NCI-H510A treated with DMSO at 0.1 percent for 48 hours (cell line): ENCODE measurements at places on chromosomes 12 and 14.
A peak's percentile ranks its signal among the peaks of the same experiment; 100 is the strongest.

GRCh38 chr12:24943947-24944600 is 4.8 kb downstream of the BCAT1 start:
- DNase-seq = no peak

DNA sequence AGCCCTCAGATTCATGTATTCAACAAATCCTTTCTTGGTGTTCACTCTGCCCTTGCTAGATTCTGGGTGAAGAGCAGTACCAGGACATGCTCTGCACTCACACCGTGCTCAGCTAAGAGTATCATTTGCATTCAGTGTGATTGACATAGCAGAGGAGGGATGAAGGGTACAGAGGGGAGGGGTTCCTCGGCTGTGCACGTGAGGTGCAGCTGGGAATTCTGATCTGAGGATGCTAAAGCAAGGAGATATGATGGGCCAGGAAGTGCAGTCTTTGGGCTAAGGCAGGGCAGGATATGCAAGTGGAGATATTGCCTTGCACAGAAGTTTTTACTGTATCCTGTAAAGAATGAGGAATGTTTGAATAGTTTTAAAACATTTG is 108.6 kb downstream of the FGD4 start:
- no peak for DNase-seq

GRCh38 chr12:22974865-22975264 is 349.9 kb downstream of the ETNK1 start:
- DNase-seq = no peak

- DNase-seq = no peak
Measured at GRCh38 chr12:27974735-27975221, 2.2 kb upstream of the PTHLH start.

- DNase-seq = peak; percentile 77
Measured at GRCh38 chr12:575948-576614, 87.2 kb downstream of the NINJ2 start.

- no peak for DNase-seq
Measured at GRCh38 chr12:4584896-4585295, 22.9 kb downstream of the DYRK4 start.

DNA sequence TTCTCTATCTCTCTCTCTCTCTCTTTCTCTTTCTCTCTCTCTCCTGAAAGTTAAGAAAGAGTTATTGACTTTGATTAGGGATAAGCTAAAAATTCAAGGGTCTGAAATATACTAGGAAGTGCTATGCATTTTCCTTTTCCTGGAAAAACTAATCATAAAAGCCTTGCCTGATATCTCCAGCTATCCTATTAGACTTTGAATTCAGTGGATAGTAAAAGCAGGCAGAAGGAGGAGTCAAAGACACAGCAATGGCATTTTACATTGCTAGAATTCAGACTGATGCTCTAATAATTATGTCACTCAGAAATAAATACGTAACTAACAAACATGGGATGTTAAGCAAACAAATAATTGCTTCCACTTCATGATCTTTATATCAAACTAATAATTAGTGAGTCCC is 272.0 kb downstream of the SSPN start:
- no peak for DNase-seq

- peak; percentile 8 for DNase-seq
Measured at GRCh38 chr14:20477211-20477876, 8.1 kb downstream of the PNP start.

- DNase-seq = peak; percentile 6
Measured at GRCh38 chr14:54722791-54723432, 156.0 kb downstream of the SAMD4A start.

- no peak for DNase-seq
Measured at GRCh38 chr12:5487076-5487475, 55.2 kb downstream of the NTF3 start.

GRCh38 chr12:93393425-93393824 is 15.7 kb downstream of the NUDT4 start:
- DNase-seq = no peak
